RKO (cell line): ENCODE measurements at places on chromosomes 5 and 9.
A peak's percentile ranks its signal among the peaks of the same experiment; 100 is the strongest.

DNA sequence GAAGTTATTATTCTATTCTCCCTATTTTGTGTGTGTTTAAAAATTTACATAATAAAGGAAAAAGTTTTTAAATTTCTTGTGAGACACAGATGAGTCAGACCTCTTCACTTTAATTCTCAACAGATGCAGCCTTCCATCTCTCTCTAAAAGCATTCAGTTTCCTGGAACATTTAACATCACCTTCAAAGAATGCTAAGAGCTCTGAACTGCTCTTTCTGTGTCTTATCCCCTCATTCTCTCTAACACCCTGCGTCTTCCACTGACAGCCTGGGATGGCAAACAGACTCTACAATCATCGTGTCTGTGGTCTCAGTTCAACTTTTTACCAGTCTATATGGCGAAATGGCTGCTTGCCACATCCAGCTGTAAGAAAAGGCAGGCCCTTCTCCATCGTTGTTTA lies 173.0 kb downstream of the HINT1 start:
- DNase-seq, result no peak

- DNase-seq, result no peak
Observed at GRCh38 chr5:104053353-104053649, 490.7 kb upstream of the NUDT12 start.

DNA sequence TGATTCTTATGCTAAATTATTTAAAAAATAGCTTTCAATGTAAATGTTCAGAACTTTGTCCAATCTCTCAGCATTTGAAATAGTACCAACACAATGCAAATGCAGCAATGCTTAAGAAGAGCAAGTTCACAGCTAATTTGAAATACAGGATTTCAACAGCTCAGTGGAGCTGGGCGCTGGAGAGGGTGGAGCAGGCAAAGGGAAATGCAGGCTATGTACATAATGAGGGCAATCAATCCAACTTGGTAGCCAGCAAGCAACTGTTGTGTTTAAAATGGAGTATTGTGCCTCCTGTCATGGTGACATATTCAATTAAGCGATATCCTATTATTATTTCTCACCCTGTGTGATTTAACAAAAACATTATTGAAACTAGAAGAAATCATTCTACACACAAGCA lies 568.8 kb downstream of the PSAT1 start:
- no peak for DNase-seq

- peak; percentile 47 for DNase-seq
Observed at GRCh38 chr5:10635257-10635866, 71.5 kb downstream of the ANKRD33B start.

DNA sequence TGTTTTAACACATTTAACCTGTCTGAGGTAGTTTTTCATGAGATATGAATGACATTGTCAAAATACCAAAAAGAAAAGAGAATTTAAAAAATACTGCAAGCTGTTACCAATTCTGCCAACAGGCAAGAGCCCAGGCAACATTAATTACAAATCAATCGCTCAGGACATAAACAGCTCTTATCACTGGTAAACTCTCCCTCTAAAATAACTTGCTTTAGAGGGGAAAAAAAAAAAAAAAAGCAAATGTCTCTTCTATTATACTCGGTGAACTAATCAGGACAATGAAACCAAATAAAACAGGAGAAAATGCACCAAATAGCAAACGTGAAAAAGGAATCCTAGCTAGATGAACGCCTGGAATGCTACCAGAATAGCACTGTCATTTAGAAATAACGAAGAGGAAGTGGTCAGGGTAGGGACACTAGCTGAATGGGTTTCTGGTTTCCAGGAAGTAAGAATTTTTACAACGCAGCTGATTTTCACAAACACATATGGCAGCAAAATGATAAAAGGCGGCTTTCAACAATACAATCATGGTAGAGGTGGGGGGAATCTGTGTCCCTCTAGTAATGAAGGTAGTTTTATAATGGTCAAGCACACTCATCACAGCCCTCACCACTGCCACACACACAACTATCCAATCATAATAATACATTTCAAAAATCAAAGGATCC lies 94.9 kb downstream of the DENND1A start:
- DNase-seq, result no peak

DNA sequence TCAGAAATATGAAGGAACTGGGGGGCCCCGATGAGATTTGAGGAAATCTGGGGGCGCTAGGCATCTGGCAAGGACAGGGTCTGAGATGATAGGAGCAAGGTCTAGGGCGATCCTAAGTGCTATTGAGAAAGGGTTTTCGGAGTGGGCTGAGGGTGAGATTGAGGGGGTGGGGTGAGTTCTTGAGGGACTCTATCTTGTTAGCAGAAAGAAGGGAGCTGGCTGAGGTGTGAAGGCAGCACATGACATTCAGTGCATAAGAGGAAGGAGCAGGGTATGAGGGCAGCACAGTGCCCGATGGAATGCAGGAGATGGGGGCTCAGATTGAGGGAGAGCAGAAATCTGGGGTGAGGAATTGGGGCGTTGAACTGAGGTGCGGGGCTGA lies 640 bp downstream of the TRIM32 start:
- DNase-seq, result peak; percentile 36

DNA sequence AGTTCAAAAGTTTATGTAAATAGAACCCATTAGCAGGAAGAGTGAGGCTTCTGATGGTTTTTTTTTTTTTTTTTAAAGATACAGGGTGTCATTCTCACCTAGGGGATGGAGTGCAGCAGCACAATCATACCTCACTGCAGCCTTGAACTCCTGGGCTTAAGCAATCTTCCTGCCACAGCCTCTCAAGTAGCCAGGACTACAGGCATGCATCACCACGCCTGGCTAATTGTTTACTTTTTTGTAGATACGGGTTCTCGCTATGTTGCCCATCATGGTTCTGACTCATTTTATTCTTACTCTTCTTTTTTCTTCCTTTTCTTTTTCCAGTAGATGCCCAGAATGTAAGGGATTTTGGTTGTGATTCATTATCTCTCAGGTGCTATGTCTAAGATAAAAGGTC lies 201.1 kb downstream of the NNT start:
- DNase-seq, result no peak

GRCh38 chr5:66515209-66515608 lies 81.0 kb upstream of the MAST4 start:
- DNase-seq, result no peak

DNA sequence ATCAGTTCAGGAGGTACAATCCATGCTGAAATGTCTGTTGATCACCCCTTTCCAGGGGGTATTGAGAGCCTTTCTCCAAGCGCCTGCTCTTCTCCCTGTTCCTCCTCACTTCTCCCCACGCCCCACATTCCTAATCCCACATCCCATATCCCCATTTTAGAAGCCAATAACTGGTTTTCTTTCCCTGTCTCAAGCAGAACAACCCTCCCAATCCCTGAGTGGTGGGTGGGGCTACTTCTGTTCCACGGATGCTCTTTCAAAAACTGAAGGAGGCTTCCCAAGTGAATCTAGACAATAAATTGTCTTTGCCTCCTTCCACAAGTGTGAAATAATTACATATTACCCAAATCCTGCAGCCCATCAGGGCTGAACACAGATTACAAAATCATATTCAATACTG lies 77.0 kb upstream of the SEMA6A start:
- DNase-seq, result no peak

DNA sequence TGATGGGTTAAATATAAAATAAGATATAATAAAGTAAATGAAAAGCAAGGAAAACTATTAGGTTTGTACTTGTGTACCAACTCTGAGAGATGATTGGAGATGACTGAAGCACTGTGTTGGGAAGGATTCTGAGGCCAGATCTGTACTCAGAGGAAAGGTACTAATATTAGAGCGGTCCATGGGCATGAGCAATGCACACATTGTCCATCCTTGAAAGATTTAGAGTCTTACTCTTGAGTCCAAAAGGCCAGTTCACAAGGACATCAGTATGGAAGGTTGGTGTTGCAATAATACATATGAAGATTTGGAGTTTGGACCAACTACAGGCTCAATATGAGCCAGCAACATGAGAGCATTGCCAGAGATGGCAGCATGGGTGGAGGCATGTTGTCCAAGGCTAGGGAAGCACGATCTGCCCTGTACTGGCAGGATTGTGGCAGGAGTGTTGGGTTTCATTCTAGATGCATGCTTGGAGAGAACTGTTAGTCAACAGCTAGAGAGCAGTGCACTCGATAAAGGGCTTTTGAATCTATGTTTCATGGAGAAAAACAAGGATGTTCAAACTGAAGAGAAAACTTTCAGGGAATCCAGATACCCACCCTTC lies 84.4 kb downstream of the TMEM215 start:
- no peak for DNase-seq

- no peak for DNase-seq
Observed at GRCh38 chr9:38039090-38039906, 29.7 kb downstream of the SHB start.

DNA sequence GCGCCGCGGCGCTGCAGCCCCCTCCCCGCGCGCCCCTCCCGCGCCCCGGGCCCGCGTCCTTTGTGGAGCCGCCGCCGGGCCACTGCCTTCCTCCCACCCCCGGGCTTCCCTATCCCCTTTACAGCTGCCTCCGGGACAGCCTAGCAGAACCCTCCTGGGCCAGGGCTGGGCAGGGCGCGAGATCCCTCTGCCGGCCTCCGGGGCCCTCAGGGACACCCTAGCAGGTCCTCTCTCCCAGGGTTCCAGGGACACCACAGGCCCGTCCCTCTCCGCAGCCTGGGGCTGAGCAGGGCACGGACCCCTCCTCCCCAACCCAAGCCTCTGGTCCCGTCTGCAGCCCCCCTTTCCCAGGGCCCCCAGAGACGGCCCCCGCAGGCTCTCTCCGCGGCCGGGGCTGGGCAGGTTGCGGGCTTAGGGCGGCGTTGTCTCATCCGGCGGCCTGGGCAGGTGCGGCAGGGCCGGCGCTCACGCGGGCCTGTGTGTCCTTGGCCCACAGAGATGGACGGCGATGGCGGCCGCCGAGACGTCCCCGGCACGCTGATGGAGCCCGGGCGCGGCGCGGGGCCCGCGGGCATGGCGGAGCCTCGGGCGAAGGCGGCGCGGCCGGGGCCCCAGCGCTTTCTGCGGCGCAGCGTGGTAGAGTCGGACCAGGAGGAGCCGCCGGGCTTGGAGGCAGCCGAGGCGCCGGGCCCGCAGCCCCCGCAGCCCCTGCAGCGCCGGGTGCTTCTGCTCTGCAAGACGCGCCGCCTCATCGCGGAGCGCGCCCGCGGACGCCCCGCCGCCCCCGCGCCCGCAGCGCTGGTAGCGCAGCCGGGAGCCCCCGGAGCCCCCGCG lies 710 bp downstream of the WNK2 start:
- peak; percentile 40 for DNase-seq

DNA sequence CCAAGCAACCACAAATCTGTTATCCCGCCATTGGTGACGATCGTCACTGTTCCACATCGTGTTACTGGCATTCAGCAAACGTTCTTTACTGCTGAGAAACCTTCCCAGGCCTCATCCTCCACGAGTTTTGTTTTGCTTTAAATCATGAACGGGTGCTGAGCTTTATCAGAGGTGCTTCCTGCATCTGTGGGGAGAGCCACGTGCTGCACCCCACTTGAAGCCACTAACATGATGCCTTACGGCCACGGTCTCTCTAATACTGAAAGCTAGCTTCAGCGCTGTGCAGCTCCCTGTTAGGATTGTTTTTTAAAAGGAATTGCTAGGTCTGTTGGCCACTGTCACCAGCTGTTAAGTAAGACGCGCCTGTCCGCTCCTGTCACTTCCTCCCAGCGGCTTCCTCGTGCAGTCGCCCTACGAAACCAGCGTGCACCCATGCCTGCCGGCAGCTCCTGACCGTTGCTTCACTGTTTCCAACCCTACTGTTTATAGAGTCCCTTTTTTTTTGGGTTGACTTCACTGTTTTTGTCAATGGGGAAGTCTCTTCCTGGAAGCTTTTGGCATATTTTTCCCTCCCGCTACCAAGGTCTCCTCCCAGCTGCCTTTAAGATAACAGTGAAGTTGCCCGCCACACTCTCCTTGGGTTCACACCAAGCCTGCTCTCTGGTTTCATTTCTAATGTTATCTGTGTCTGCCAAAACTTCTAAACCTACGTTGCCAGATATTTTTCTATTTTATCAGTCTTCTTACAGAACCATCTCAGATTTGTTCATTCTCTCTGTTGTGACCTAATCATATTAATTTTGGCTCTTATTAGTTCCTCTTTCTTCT lies 20.3 kb downstream of the LPCAT1 start:
- DNase-seq, result no peak

DNA sequence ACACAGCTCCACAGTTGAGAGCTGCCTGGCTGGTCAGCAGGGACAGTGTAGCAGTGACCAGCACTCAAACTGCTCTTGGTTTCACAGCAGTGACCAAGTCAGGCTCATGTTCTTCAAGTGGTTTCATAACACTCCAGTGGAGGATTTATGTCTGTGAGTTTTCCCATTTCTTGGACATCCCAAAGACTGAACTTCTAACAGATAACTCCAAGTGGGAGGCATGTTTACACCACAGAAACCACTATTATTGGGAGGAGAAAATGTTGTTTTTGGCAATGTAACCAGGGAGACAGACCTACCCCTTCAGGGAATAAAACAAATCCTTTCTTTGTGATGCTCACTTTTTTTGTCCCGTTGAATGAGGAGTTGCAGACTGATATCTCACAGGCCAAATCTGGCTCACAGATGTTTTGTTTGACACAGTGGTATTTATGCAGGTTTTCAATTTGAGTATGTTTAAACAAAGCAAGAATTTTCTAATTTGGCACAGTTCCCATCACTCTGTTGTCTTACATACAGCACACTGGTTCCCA lies 141.5 kb downstream of the RMI1 start:
- no peak for DNase-seq

- no peak for DNase-seq
Observed at GRCh38 chr5:31680528-31680927, 41.6 kb downstream of the PDZD2 start.

DNA sequence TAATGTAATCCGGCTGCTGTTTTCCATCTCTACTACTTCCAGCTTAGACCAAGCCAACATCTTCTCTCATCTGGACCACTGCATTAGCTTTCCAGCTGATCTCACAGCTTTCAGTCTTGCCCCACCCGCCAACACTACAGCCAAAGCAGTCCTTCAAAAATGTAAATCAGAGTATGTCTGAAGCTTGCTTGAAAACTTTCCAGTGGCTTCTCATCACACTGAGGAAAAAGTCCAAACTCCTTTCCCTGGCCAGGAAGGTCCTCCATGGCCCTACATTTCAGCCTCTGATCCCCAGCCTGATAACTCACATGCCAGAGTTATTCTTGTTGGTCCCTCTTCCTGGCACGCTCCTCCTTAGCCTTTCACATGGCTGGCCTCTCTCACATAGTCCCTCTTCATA lies 38.5 kb downstream of the TTC1 start:
- no peak for DNase-seq

DNA sequence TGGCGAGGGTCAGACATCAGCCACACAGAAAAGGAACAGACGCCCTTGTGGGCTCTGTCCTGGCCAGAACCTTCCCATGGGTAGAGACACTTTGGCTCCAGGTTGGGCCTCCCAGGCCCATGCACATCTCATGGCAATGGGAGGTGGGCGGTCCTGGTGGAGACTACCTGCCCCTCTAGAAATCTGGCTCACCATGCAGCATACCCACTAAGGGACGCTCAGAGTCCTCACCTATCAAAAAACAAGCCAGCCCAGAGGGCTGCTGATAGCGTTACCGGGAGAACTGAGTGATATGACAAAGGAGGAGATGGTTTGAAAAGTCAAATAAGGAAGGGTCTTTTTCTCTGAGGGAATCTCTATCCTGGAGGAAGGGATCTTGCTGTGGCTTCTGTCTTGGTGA lies 62.1 kb downstream of the C5orf15 start:
- no peak for DNase-seq

GRCh38 chr9:79481846-79482477 lies 89.8 kb upstream of the TLE4 start:
- no peak for DNase-seq
